ENCODE measurements at places on chromosomes 3 and 15.

GRCh38 chr3:78872195-78872594, 895.6 kb downstream of the ROBO1 start:
- DNase-seq, result no peak

GRCh38 chr15:59199626-59200465, 6.8 kb upstream of the LDHAL6B start:
- DNase-seq, result no peak

DNA sequence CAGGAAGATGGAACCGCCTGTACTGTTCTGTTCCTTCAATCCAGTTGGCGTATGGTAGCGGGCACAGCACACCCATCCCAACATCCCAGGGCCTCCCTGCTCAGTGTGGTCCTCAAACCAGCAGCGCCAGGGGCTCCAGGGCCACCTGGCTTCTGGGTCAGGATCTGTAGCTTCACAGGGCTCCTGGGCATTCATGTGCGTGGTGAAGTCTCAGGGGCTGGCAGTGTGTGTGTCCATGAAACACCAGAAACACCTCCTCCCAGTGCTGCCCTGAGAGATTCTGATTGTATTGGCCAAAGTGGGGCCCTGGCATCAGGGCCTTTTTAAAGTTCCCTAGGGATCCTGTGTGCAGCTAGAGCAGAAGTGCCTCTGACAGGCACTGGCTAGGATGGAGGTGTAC, 42.1 kb downstream of the ABTB1 start:
- no peak for DNase-seq

DNA sequence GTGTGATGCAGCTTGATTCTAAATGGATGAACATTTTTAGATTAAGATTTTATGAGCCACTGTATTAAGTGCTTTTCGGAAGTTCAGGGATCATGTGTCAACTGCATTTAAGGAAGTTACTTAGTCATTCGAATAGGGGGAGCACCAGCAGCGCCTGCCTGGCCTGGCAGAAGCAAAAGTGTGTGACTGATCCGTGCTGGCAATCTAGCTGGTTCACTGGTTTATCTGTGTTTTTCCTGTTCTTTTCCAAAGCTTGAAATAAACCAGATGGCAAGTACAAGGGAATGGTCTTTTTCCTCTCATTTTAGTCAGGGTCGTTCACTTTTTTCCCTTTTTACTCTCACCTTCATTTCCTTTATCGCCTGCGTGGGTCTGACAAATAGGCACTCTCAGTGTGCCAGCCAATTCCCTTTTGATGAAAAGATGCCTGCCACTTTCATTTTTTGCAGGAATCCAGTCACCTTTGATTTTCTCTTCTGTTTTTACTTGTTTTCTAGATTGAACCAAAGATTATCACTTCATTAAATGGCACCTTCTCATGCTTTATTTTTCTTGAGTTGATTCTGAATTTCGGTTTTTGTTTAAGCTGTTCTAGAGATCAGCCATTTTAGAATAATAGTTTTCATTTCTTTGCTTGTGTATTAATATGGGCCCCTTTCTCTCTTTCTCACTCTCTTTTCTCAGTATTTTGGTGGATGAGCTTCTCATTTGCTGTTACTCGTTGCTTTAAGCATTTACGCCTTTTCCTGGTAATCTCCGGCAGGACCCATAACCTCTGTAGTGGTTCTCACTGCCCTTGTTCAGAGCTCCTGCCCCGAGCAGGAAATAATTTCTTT, 2.8 kb downstream of the ABHD2 start:
- DNase-seq, result no peak

DNA sequence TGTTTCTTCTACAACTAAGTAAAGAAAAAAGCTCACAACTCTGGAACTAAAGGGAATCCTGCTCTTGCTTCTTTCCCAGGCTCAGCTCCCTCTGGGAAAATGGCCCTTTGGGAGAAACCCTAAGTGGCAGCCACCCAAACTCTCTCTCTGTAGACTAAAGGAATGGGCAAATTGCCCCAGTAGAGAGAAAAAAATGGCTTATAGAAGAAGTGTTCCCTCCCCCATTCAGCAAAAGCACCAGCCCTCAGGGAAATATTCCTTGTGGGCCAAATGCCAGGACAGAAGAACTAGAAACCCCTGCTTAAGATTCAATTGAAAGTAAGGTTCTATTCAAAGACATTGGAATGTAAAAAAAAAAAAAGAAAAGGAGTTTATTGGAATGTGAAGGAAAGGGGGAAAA, 603.7 kb upstream of the ALCAM start:
- DNase-seq, result no peak
